ENCODE measurements at places on chromosomes 1 and 21. TPM values are rescaled to one million over a fixed set of nuclear protein-coding genes. Genes with fewer than 3 reads are reported as not detected.

Gene AMY2A
- not detected for total RNA-seq

Gene ATP6V1G3
- total RNA-seq = not detected

Gene KIF26B
- total RNA-seq = 0.11 TPM

Gene AMY2B
- 0.95 TPM for total RNA-seq

Gene C8B
- total RNA-seq = not detected
